ENCODE measurements at places on chromosomes 4 and X.

DNA sequence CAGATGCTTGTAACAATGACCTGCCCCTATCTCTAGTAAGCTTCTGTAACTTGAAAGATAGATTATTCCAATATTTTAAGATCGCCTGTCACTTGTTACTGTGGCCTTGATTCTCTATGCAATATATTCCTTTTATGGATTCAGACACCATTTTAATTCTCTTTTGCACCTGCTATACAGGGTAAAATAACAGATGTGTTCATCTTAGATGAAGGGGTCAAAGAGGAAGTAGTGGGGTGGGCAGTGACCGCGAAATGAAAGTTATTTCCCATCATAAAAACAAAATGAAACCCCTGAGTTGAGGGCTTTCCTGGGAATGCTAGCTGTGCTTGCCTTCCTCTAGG lies 175.9 kb downstream of the TSPAN5 start:
- no peak for DNase-seq
- H3K4me3 ChIP-seq: no peak overlapping the region
- H3K27me3 ChIP-seq: peaks cover 3% of the 10 kb centered on the region
- H3K27ac ChIP-seq: no peak overlapping the region
- H3K4me1 ChIP-seq: peaks cover 32% of the 10 kb centered on the region

DNA sequence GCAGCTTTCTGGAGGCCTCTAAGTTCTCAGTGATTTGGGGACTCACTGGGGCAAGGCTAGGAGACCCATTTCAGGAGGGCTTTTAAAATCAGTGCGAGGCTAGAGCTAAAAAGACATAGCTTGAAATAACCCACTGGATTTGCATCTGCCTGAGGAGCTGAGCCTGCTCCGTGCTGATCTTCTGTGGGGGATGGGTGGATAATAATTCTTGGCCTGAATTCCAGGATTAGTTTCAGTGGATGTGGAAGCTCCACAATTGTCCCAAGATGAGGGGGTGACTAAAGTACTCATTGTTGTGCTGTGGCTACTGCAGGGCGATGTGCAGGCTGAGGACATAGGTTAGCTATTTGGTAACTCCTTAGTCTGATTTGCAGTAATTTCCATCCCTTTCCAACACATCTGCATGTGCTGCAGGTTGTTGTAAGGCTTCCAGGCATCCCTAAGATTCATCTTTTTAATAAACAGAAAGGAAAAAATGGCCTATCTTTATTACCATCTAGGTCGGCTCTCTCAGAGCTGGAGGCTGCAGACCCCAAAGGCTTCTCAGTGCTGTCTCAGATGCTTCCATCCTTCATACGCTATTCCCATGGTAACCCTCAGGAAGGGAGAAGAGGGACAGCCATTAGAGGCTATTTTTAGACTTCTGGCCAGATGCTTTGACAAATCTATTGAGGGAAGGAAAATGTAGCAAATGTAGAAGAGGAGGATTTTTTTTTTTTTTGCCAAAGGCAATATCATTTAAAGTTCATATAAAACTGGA lies 63.4 kb downstream of the GRXCR1 start:
- H3K36me3 ChIP-seq: no peaks in the 10 kb centered on the region
- H3K27ac ChIP-seq: no peak overlapping the region
- H3K4me3 ChIP-seq: no peak overlapping the region
- H3K27me3 ChIP-seq: no peaks in the 10 kb centered on the region

- no peaks in the 10 kb centered on the region for H3K4me1 ChIP-seq
- H3K27ac ChIP-seq: no peak overlapping the region
- H3K4me3 ChIP-seq: no peak overlapping the region
- peaks cover 3% of the 10 kb centered on the region for H3K27me3 ChIP-seq
- H3K36me3 ChIP-seq: peaks cover 85% of the 10 kb centered on the region
These were observed 11.7 kb downstream of the KIAA0232 start for GRCh38 chr4:6794189-6794588.

- H3K27ac ChIP-seq: peak overlapping the region; percentile 19
- no peak for DNase-seq
- peaks cover under 1% of the 10 kb centered on the region for H3K27me3 ChIP-seq
- no peak overlapping the region for H3K4me3 ChIP-seq
These were observed 104.6 kb upstream of the IGFBP7 start for GRCh38 chr4:57214654-57215411.
